ENCODE measurements at places on chromosomes 1 and 21. TPM values are rescaled to one million over a fixed set of nuclear protein-coding genes. Genes with fewer than 3 reads are reported as not detected.

The CDC42BPA gene
- total RNA-seq = 1.8 TPM

The CHD5 gene
- total RNA-seq = 0.61 TPM

The NBPF20 gene
- total RNA-seq = 1.2 TPM

The SERINC2 gene
- 0.16 TPM for total RNA-seq

DNA sequence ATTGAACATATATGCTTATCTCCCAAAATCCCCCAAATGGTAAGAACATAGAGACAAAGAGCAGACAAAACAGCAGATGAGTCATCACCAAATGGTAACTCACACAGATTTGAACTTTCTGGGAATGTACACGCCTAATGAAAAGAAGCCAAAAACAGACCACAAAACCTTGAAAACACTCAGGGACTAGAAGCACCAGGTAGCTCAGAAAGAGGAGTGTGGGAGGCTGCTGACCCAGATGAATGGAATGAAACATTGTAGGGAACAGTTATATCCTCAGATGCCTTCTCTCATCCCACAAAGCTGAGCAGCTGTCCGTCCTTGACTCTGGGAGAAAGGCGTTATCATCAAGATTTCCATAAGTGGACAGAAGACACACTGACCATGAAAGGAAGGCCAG is 307.0 kb upstream of the USP25 start:
- no peak overlapping the region for H3K27ac ChIP-seq
- H3K4me1 ChIP-seq = peaks cover 29% of the 10 kb centered on the region
- no peaks in the 10 kb centered on the region for H3K27me3 ChIP-seq
- no peak overlapping the region for H3K4me3 ChIP-seq
- H3K36me3 ChIP-seq = no peaks in the 10 kb centered on the region

GRCh38 chr1:173868266-173869020 is at the start of gene ZBTB37:
TSS of gene ZBTB37 (plus strand) at chr1:173868380. CDS start at chr1:173870226, 1,846 bp downstream.
- peak within 1 kb of the TSS; percentile 95 for H3K4me3 ChIP-seq
- H3K36me3 ChIP-seq = peaks cover 62% of the 10 kb centered on the region
- DNase-seq = peak; percentile 97
- peaks cover 56% of the 10 kb centered on the region for H3K4me1 ChIP-seq
- H3K27ac ChIP-seq = peak within 1 kb of the TSS; percentile 97

- H3K4me3 ChIP-seq = no peak overlapping the region
- H3K36me3 ChIP-seq = no peaks in the 10 kb centered on the region
- H3K27ac ChIP-seq = no peak overlapping the region
- no peaks in the 10 kb centered on the region for H3K4me1 ChIP-seq
- no peak for DNase-seq
These were observed 95.9 kb downstream of the LRIG2 start for GRCh38 chr1:113168946-113169345.

GRCh38 chr1:41742219-41742618 is 176.5 kb downstream of the HIVEP3 start:
- peaks cover 91% of the 10 kb centered on the region for H3K4me1 ChIP-seq
- H3K27ac ChIP-seq = peak overlapping the region; percentile 95
- H3K27me3 ChIP-seq = no peaks in the 10 kb centered on the region
- H3K36me3 ChIP-seq = no peaks in the 10 kb centered on the region

- H3K27me3 ChIP-seq = no peaks in the 10 kb centered on the region
- DNase-seq = no peak
- peaks cover 7% of the 10 kb centered on the region for H3K4me1 ChIP-seq
- H3K36me3 ChIP-seq = peaks cover 8% of the 10 kb centered on the region
- no peak overlapping the region for H3K27ac ChIP-seq
These were observed 7.2 kb upstream of the CRABP2 start for GRCh38 chr1:156712626-156713025.

DNA sequence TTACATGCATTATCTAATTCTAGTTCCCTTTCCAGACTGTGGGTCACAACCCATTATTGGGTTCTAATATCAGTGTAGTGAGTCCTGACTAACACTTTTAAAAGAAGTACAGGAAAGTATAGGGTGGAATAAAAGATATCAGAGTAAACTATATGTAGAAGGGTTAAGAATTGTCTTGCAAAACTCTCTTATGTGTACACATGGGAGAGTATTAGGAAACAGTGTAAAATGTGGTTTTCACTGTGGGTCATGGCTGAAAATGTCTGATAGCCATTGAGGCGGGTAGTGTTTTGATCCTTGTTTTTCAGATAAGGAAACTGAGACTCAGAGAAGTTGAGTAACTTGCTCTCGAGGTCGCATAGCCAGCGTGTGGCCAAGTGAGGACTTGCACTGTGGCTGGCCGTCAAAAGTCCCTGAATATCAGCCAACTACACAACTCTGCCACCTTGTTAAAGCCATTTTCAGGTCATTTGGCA is 18.5 kb upstream of the MTARC1 start:
- no peak for DNase-seq
- no peaks in the 10 kb centered on the region for H3K36me3 ChIP-seq
- H3K27me3 ChIP-seq = peaks cover 5% of the 10 kb centered on the region
- no peaks in the 10 kb centered on the region for H3K4me1 ChIP-seq
- H3K27ac ChIP-seq = no peak overlapping the region

DNA sequence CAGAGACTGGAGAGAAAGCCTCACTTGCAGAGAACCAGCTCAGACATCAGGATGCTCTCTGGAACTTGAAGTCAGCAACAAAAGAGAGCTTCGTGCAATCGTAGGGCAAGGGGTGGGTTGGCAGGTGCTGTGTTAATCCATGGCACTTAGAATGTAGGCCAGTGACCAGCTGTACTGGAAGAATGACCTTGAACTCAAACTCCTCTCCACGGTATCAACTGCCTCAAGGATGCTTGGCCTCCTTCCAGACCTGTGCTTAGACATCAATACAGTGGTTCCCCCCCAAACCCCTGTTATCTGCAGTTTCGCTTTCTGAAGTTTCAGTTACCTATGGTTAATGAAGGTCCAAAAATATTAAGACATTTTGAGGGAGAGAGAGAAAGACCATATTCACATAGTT is 6.5 kb downstream of the KANK4 start:
- H3K4me1 ChIP-seq = no peaks in the 10 kb centered on the region
- H3K4me3 ChIP-seq = no peak overlapping the region
- peaks cover 3% of the 10 kb centered on the region for H3K27me3 ChIP-seq
- no peak overlapping the region for H3K27ac ChIP-seq

GRCh38 chr1:245807954-245808719 is 653.4 kb downstream of the KIF26B start:
- H3K36me3 ChIP-seq = no peaks in the 10 kb centered on the region
- H3K4me3 ChIP-seq = no peak overlapping the region
- no peaks in the 10 kb centered on the region for H3K27me3 ChIP-seq
- no peak overlapping the region for H3K27ac ChIP-seq
- H3K4me1 ChIP-seq = peaks cover 10% of the 10 kb centered on the region

DNA sequence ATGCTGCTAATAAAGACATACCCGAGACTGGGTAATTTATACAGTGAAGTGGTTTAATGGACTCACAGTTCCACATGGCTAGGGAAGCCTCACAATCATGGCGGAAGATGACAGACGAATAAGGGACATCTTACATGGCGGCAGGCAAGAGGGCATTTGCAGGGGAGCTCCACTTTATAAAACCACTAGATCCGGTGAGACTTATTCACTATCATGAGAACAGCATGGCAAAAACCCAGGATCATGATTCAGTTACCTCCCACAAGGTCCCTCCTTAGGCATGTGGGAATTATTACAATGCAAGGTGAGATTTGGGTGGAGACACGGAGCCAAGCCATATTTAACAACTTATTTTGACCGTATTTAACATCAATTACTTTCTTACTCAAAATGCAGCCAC is 739.0 kb downstream of the NCAM2 start:
- H3K4me1 ChIP-seq = no peaks in the 10 kb centered on the region
- no peak for DNase-seq
- H3K27me3 ChIP-seq = no peaks in the 10 kb centered on the region
- H3K36me3 ChIP-seq = no peaks in the 10 kb centered on the region
- H3K4me3 ChIP-seq = no peak overlapping the region

DNA sequence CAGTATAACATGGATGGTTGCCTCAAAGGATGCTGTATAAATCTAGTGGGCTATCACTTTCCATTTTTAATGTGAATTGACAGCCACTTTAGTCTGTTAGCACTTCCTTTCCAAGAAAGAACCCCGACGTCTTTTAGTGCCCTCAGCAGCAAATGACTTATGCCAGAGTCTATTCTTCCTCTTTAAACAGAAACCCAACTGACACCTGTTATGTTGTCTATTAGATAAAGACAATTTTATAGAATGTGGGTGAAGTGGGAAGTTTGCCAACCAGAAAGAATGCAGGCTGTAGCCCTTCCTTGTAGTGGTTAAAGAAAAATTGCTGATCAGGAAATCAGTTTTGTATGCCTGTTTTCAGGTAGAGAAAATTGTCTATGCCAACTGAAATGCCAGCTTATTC is 344.9 kb downstream of the ZNF326 start:
- no peak overlapping the region for H3K27ac ChIP-seq
- H3K36me3 ChIP-seq = no peaks in the 10 kb centered on the region
- H3K4me1 ChIP-seq = peaks cover 12% of the 10 kb centered on the region
- H3K4me3 ChIP-seq = no peak overlapping the region

DNA sequence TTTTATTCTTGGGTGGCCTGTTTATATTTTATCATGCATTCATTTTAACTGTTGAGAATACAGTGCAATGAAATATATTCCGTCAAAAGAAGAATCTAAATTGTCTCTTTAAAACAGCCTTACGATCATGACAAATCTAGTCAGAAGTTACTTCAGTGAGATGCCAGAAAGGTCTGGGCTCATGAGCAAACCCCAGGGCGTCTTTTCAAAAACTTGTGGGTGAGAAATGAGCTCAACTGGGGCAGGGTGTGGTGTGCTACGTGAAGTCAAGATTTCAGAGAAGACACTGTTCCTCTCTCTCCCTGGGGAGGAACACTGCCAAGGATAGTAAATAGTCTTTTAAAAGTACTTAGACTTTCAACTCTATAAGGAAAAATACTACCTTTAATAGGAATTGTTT is 13.4 kb upstream of the UAP1 start:
- no peaks in the 10 kb centered on the region for H3K4me1 ChIP-seq
- H3K27me3 ChIP-seq = no peaks in the 10 kb centered on the region
- DNase-seq = no peak
- H3K36me3 ChIP-seq = peaks cover 3% of the 10 kb centered on the region
- H3K27ac ChIP-seq = no peak overlapping the region

DNA sequence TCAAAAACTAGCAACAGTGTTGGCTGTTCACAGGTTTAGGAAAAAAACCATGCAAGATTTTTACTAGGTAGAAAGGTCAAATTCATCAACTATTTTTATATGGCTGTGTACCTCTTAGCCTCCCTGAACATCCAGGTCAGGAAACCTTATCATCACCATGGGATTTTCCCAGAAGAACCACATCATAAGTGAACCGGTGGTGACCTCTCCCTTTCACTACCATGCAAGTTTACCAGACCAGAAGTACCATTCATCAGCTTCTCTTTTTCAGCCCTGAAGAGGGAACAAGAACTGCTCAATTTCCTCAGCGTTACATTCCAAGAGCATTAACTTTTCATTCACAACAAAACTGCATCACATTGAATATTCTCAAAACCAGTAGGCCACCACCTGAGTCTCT is 5.9 kb downstream of the SSBP3 start:
- peak overlapping the region; percentile 83 for H3K27ac ChIP-seq
- H3K36me3 ChIP-seq = peaks cover 79% of the 10 kb centered on the region
- peaks cover 83% of the 10 kb centered on the region for H3K4me1 ChIP-seq
- DNase-seq = peak; percentile 71

DNA sequence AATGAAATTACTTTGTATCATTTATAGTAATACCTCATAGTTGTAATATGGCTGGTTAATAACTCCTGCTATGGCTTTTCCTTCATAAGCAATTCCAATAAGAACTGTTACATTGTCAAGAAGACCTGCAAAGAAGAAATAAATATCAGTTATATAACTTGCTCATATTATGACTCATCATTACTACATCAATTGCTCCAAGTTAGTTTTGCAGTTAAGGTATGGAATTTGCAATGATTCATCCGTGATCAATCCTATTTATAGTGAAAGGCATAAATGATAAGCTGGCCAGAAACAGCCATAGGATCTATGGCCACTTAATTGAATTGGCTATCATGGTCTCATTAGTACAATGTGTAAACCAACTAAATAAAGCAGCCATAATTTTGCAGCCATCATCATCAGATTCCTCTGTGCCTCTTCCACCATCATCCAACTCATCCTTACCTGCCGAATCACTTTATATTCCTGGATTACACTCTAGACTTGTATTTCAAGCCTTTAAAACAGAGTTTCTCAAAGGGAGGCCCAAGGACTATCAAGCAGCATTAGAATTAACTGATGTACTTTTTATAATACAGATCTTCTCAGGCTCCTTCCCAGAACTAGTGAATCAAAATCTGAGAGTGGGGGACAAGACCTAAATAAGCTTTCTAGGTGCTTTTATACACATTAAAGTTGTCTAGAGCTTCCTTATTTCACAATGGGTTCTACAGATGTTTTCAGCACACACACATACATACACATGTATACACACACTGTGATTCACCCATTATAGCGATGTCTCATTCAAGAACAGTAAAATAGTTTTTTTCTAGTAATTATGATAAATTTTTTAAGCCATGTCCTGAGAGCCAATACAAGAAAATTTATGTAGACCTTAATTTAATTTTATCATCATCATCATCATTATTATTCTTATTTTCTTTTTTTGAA is 21.2 kb upstream of the EPRS1 start:
- H3K27me3 ChIP-seq = no peaks in the 10 kb centered on the region
- no peaks in the 10 kb centered on the region for H3K4me1 ChIP-seq
- H3K36me3 ChIP-seq = peaks cover 23% of the 10 kb centered on the region
- DNase-seq = no peak

DNA sequence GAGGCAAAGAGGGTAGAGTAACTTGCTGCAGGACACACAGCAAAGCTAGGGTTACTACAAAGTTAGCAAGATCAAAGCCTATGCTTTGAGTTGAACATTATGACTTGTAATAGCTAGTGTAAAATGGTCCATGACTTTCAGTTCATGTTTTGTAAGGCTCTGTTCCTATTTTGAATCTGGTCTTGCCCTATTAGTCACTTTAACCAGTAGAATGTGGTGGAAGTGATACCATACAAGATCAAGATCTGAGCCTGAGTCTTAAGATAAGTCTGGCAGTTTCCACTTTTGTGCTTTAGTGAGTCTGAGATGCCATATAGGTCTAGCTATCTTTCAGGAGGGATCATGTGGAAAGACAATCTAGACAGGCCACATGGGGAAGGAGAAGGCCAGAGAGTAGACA is 282.1 kb upstream of the BRINP3 start:
- no peaks in the 10 kb centered on the region for H3K4me1 ChIP-seq
- DNase-seq = no peak
- H3K36me3 ChIP-seq = no peaks in the 10 kb centered on the region
- H3K27ac ChIP-seq = no peak overlapping the region

- no peak overlapping the region for H3K4me3 ChIP-seq
- no peaks in the 10 kb centered on the region for H3K36me3 ChIP-seq
- H3K27ac ChIP-seq = no peak overlapping the region
These were observed 28.2 kb downstream of the VCAM1 start for GRCh38 chr1:100747771-100748170.

GRCh38 chr1:56808410-56808809 is 10.8 kb downstream of the FYB2 start:
- DNase-seq = no peak
- H3K27ac ChIP-seq = no peak overlapping the region
- no peak overlapping the region for H3K4me3 ChIP-seq
- H3K4me1 ChIP-seq = no peaks in the 10 kb centered on the region

- H3K4me3 ChIP-seq = no peak overlapping the region
- H3K36me3 ChIP-seq = no peaks in the 10 kb centered on the region
- no peaks in the 10 kb centered on the region for H3K27me3 ChIP-seq
- no peak overlapping the region for H3K27ac ChIP-seq
These were observed 50.8 kb upstream of the CLIC4 start for GRCh38 chr1:24694380-24694843.

- DNase-seq = no peak
- no peak overlapping the region for H3K27ac ChIP-seq
- no peaks in the 10 kb centered on the region for H3K4me1 ChIP-seq
These were observed 204.9 kb upstream of the USP24 start for GRCh38 chr1:55420026-55420425.
